ENCODE measurements at places on chromosomes 12 and 14.
A peak's percentile ranks its signal among the peaks of the same experiment; 100 is the strongest.

DNA sequence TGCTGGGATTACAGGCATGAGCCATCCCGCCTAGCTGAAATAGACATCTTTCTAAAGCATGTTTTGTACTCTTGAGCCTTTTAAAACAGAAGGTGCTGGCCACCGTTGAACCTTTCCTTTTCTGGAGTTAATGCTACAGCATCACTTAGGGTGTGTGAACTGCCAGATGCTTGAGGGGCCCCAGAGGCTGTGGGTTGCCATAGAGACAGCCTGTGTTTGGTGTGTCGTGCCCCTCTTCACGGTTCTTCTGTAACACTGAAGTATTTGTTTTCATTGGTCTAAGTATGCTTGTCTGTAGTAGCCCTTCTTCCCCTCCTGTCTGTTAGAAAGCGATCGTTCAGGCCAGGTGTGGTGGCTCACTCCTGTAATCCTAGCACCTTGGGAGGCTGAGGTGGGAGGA, 30.8 kb downstream of the PLEKHG3 start:
- DNase-seq: no peak

DNA sequence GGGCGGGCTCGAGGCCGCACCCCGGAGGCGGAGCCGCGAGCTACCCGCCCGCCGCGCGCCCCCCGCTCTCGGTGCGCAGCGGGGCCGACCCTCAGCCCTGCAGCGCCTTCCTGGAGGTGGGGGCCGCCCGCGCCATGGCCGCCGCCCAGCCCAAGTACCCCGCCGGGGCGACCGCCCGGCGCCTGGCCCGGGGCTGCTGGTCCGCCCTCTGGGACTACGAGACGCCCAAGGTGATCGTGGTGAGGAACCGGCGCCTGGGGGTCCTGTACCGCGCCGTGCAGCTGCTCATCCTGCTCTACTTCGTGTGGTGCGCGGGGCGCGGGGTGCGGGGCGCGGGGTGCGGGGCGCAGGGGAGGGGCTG, at the start of gene P2RX2:
Gene P2RX2 (plus strand): TSS at position 94 of the 361 bp plus-strand sequence. CDS start 41 bp downstream, at position 135.
- no peak for DNase-seq

- DNase-seq: peak; percentile 93
These were observed 58.8 kb upstream of the GPR68 start for GRCh38 chr14:91303091-91303923.

DNA sequence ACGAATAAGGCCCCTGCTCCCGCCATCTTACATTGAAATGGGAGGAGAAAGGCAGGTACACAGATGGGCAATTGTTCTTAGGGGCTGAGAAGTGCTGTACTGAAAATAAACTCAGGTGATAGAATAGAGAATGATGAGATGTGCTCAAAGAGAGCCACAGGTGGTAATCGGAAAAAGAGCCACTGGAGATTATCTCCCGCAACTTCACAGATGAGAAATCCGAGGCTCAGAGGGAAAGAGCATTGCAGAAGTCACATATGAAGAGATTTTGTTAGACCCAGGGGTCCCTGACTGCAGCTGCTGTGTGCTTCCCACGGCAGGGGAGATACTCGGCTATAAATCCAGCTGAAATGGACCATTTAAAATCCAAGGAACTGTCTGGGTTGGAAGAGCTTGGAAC, 73.7 kb downstream of the PRIMA1 start:
- DNase-seq: no peak

DNA sequence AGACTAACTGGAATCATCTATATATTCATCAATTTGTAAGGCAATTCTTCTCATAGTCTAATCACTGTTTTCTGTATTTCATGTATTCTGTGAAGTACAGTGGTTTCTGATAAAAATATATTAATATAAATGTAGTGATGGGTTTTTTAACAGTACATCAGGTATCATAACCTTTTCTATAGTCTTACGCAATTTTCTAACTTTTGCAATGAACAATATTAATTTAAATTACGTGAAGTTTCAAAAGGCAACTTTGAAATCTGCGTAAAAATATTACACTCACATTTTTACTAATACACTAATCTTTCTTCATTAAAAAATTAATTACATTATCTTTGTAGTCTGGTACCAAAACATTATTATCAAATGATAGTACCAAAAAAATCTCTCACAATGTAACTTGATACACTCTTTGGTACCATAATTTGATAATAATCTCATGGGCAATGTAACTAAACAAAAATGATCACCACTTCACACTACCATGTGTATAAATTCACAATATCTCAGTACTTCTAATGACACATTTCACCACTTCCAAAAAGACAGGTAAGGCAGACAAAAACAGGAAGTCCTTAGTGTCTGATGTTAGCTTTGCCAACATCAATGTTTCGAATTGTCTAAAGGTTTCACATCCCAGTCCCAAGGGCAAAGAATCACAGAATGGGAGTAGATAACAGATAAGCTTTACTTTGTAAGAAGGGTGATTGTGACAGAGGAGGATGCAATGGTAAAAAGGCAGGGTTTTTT, 8.7 kb downstream of the DNAI7 start:
- DNase-seq: no peak

DNA sequence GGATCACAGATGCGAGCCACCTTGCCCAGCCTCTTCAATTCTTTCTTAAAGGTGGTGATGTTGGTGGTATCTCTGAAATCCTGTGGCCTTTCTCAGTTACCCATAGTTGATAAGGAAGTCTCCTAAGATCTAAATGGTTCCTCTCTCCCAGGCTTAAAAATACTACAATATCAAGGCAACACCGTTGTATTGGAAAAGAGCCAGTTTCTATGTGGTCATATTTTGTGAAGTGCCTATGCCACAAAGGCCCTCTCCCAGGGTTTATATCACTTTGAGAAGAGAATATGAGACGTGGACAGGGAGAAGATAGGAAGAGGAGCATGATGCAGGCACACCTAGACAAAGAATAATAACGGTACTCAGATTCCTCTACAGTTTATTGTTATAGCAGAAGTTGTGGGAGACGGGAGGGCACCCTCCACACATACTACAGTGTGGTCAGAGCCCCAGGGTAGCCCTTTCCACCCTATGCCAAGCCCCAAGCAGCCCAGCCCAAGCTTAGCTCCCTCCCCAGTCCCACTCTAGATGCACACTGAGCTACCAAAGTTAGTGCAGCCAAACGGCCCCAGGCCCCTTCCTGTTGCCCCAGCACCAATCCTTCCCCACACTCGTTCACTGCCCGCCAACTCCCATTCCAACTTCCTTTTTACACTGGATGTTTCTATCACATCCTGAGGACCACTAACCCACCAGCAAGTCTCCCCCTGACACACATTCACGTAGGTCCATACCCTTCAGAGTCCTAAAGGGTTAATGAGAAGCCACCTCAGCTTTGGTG, 8.3 kb downstream of the NDRG2 start:
- no peak for DNase-seq

DNA sequence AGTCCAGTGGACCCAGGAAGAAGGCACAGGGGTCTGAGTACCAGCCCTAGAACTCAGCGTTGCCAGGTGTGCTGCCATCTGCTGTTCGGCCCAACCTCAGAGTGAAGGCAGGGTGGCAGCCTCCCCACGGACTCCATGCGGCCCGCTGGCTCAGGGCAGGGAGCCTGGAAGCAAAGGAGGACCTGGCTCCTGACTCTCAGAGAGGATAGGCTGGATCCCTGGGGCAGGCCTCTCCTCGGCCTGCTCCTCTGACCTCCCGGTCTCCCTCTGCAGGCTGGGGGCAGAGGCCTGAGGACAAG, 10.1 kb downstream of the MCRS1 start:
- DNase-seq: no peak

- no peak for DNase-seq
These were observed 2.4 kb downstream of the CBLN3 start for GRCh38 chr14:24426912-24427536.

- DNase-seq: no peak
These were observed 207.7 kb downstream of the TTC8 start for GRCh38 chr14:89032086-89032649.

DNA sequence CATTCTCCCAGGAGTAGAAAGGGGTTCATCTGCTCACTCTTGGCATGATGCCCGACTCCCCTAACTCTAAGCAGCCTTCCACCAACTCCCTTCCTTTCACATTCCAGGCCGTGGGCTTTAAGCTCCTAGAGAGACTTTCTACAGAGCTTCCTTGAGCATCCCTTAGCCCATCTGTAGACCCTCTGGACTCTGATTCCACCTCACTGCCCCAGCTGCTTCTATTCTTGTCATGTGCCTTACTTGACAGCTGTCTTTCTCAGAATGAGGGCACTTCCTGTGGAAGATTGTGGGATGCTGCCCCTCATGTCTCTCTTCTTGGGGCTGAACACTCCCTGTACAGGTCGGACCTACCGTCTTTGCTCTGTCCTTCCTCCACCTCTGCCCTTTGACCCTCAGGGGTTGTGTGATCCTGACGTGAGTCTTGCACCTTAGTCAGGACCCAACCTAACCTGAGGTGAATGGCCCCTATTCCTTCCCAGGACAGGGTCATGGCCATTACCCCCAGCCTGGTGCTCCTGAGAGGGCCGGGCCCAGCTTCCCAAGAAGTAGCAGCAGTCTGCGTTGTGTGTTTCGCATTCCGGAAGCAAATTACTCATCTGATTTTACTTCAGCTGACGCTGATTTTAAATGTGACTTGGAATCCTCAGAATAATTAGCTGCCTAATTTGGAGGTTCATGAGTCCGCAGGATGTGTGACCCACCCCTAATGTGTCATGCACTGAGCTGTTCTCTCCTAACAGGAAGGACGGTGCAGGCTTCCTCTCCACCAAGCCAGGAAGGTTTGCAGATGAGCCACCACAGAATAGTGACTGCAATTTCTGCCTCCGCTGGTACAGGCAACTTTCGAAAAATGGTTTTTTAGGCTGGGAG, 2.7 kb upstream of the GALNT6 start:
- DNase-seq: peak; percentile 66

- DNase-seq: no peak
These were observed 91.7 kb upstream of the MAX start for GRCh38 chr14:65193916-65194590.

DNA sequence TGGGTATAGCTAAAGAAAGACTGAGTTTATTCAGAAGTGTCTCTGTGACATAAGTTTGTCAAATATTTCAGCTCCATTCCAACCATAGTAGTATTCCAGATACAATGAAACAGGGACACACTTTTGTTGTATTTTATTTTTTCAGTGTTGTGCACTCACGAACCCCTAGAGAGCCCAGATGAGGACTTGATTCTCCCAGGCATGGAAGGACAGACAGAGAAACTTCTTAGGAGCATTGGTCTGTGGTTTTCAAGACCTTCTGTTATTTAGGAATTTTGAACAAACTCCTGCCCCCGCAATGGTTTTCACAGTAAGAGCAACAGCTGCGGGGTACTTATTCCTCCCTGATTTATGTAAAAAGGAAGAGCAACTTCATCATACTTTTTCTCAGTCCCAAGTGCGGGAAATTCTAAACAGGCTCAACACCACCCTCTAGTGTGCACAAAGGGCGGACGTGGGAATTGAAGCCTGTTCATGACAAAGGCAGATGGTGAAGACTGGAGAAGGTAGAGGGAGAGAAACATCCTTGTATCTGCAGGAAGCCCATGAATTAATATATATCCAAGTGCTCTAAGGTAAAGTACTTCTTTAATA, 147.6 kb downstream of the PAH start:
- peak; percentile 15 for DNase-seq

DNA sequence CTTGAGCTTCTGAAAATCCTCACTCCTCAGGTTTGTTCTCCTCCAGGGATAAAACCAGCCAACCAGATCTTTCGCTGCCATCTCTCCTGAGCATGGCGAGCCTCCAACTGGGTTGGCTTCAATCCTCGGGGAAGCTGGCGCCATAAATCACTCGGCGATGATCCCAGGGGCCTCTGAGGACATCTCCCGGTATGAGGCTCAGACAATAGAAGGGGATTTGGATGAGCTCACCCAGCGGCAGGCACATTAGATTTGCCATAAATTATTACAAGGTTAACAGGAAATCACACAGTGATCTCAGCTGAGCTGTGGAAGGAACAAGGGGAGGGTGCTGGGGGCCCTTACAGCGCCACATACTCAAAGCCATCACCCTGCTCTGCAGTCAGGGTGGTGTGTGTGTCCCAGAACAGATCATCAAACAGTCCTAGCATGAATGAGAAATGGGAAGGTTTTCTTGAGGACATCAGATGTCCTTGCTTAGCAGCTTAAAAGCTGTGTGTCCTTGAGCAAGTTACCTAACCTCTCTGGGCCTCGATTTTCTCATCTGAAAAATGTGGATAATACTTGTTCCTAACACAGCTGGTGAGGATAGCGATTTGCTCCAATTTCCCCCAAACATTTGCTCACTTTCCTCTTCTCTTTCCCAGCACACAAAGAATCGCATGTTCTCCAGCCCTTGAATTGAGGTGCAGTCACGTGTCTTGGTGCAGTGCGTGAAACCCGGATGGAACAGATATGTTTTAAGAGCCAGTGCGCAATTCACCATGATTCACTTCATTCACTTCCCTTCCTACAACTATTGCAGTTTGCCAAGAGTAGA, 142.8 kb downstream of the SCARB1 start:
- DNase-seq: no peak

DNA sequence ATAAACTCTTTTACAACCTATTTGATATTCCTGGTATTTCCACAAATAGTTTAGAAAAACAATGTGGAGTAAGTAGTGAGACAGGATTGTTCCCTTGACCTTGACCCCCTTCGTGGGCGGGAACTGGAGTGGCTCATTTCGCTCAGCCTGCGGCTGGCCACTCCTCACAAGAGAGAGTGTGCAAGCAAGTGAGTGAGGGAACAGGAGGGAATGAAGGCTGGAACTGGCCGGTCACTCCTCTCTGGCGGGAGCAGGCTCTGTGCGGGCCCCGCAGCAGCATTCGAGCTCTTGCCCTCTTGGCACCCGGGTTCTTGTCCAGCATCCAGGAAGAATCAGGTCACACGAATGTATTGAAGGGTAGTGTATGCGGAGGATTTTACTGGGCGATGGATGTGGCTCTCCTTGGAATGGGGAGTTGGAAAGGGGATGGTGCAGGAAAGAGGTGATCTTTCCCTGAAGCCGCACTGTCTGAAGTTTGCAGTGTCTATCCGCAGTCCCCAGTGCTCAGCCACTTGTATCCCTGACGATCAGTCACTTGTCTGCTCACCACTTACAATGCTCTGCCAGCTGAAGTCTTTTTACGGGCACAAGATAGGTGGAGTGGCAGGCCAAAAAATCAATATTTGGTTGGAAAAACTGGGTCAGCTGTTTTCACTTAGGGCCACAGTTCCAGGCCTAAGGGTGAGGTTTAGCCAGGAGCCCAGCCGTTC, 28.0 kb upstream of the TXNRD1 start:
- no peak for DNase-seq

DNA sequence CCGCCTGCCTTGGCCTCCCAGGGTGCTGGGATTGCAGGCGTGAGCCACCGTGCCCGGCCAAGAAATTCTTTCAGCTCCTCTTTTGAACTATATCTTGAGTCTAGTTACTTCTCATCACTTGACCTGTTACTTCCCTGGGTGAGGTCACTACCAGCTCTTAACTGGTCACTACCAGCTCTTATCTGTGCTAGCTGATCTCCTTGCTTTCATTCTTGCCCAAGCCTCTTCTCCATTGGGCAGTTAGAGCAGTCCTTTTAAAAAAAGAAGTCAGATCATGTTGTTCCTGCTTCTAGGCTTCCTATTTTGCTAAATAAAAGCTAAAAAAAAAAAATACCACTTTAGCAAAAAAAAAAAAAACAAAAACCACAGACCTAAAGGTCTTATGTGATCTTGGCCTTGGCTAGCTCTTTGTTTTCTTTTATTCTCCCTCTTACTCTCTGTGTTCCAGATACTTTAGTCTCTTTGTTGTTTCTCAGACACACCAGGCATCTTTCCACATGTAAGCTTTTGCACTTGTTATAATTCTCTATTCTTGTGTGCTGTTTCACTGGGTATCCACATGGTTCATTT, 63.5 kb downstream of the RAD51B start:
- DNase-seq: no peak

GRCh38 chr14:61179061-61179690, 102.0 kb downstream of the TMEM30B start:
- no peak for DNase-seq

Data from stimulated activated CD4-positive, alpha-beta T cell treated with anti-CD3 and anti-CD28 coated beads, Interleukin-1b, Interleukin-23, amount 100 ng/mL, for 48 hours (primary cell).